ENCODE measurements at places on chromosomes 1 and 21.

DNA sequence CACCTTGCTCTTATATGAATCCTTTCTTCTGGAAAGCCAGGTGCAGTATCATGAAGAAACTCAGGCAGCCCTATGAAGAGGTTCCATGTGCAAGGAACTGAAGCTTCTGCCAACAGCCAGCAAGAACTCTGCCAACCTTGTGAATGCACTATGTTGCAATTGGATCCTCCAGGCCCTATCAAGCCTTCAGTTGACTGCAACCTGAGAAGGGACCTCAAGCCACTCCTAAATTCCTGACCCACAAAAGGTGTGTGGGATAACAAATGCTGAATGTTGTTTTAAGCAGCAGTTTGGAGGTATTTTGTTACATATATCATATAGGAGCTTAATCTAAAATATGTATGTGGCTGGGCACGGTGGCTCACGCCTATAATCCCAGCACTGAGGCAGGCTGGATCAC is 84.0 kb downstream of the RERE start:
- DNase-seq, result no peak

DNA sequence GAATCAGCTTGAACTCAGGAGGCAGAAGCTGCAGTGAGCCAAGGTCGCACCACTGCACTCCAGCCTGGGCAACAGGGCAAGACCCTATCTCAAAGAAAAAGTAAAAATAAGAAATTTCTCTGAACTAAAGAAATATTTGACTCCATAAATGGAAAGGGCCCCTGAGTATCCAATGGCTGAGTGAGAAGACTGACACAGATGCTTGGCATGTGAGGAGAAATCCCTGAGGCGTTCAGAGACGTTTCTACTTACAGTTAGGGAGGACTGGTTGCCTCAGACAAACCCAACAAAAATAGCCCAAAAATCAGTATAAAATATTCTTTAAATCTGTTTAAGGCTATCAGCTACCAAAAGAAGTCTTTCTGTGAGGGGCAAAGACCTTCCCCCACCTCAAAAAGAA is 3.0 kb upstream of the SUMO3 start:
- DNase-seq, result no peak

DNA sequence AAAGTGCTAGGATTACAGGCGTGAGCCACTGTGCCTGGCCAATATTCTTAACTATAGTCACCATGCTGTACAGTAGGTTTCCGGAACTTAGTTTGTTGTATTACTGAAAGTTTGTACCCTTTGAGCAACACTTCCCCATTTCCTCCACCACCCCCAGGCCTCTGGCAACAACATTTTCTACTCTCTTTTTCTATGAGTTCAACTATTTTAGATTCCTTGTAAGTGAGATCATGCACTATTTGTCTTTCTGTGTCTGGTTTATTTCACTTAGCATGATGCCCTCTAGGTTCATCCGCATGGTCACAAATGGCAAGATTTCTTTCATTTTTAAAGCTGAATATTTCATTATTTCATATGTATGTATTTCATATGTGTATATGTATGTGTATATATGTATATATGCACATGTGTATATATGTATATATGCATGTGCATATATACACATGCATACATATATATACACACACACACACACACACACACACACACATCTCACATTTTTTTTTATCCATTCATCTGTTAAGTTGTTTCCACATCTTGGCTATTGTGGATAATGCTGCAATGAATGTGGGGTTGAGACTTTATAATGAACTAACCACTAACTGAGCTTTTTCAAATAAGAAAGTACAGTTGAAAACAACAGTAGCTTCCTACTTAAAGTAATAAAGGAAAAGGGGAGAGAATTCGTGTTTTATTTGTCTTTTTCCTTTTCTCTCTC is 256.8 kb upstream of the C1orf105 start:
- DNase-seq, result no peak

GRCh38 chr1:6519935-6520671 is 28.6 kb upstream of the PLEKHG5 start:
- no peak for DNase-seq

DNA sequence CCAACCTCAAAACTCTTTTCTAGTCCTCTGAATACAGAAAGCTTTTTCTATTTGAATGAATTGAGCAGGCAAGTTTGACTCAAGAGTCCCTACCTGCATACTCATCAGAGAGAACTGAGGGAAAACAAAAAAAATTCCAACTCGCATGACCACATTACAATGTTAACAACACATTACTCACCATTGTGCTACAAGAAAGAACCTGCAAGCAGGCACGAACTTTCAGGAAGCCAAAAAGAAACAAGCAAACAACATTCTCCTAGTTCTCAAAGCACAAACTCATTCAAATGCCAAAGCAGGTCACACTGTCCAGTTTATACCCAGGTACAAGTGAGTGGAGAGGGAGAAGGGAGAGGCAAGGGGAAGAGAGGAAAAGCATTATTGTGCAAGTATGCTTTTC is 14.6 kb downstream of the OTUD7B start:
- no peak for DNase-seq

GRCh38 chr1:247471445-247472016 is 13.6 kb upstream of the OR2B11 start:
- DNase-seq, result no peak

- peak; percentile 27 for DNase-seq
Measured at GRCh38 chr1:41902664-41903063, 16.1 kb downstream of the HIVEP3 start.

- DNase-seq, result no peak
Measured at GRCh38 chr1:109636201-109636952, 16.7 kb downstream of the AMPD2 start.

DNA sequence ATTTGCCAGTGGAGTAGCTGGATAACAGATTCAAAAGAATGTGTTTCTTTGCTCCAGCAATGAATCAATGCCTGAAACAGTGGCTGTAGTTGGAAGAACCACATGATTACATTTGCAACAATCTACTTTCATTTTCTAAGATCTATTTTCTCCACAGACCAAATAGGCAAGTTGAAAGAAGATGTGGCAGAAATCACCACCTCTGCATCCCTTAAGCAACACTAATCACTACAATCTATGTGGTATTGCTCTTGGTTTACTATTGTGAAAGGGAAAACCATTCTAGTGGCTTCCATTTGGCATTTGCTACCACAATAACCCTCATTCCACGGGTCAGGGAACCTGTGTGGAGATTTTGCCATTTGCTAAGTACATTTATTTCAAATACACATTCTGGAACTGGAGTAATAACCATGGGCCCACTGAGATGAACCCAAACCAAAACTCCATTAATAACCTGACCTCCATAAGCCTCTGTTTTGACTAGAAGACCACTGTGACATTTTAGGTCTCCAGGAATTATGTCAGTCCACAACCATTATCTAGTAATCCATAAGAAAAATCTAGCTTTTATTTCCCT is 66.3 kb downstream of the C1orf185 start:
- DNase-seq, result no peak

DNA sequence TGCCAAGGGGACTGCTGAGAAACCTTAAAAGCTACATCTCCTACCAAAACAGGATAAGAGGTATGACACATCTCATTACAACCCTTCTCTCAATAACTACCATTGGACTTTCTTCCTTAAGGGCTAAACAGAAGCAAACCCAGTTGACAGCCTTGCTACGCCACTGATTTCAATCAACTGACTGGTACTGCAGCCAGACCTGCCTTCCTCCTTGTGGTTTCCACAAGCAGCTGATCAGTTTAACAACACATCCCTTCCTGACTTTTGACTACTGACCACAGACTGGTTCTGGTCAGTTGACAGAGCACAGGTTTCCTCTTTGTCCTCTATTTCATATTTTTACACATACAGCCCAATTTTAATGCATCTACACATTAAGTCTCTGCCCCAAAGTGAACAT is 108.8 kb downstream of the ADAMTS1 start:
- DNase-seq, result no peak

GRCh38 chr1:229139331-229140118 is 131.4 kb upstream of the RAB4A start:
- no peak for DNase-seq

DNA sequence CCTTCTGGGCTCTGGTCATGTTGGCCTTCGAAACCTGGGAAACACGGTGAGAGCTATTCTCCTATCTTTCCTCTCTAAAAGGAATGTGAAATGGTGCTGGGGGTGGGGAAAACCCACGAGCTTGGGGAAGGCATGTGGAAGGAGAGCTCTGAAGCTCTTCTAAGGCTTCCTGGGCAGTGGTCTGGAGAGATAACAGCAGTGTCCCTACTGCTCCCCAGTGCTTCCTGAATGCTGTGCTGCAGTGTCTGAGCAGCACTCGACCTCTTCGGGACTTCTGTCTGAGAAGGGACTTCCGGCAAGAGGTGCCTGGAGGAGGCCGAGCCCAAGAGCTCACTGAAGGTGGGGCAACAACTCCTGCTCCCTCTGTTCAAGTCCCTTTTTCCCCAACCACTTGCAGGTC is 2.8 kb downstream of the USP21 start:
- DNase-seq, result no peak

GRCh38 chr1:43530483-43531106 is at the start of gene PTPRF:
Gene PTPRF, plus strand, starts transcription at chr1:43530883. Its CDS starts 14,193 bp downstream, at chr1:43545076.
- no peak for DNase-seq

DNA sequence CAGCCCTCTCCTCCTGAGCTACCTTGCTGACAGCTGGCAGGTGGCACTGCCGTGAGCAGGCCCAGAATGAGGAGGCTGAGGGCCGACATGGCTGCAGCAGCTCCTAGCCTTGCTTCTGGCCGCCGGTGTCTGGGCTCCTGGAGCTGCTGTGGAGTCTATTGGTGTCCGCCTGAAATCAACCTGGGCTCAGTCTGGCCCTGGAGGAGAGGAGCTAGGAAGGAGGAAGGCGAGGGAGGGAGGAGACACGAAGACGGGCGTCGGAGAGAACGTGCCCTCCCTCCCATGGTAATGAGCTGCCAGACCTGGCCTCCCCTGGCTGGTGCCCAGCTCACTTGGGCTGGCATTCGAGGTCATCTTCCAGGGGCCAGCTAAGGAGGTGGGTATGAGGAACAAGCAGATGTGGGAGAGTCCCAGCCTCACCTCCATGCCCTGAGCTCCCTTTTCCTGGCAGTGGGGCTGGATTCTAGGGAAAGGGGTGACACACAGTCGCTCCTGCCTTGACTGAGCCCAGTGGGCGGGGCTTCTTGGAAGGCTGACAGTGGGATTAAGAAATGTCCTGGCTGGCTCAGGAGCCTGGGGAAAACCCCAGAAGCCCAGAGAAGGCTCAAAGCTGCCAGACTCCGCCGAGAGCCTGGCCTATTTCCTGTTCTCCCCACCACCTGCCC is at the start of gene PDZK1IP1:
TSS of gene PDZK1IP1 (minus strand) at position 193 of the 665 bp plus-strand sequence. CDS start at position 89, 104 bp downstream.
- no peak for DNase-seq

- DNase-seq, result no peak
Measured at GRCh38 chr1:214623430-214623829, 20.4 kb downstream of the CENPF start.
